ENCODE measurements at places on chromosomes 2 and 18.

GRCh38 chr2:98857001-98857400 lies 79.0 kb downstream of the CRACDL start:
- no peak for DNase-seq

- no peak for DNase-seq
These were observed 173.4 kb downstream of the TMEM200C start for GRCh38 chr18:5721924-5722323.

- no peak for DNase-seq
These were observed 145.6 kb downstream of the AGAP1 start for GRCh38 chr2:235639428-235639773.

- DNase-seq, result no peak
These were observed 95.9 kb downstream of the NCOA1 start for GRCh38 chr2:24586955-24587354.

DNA sequence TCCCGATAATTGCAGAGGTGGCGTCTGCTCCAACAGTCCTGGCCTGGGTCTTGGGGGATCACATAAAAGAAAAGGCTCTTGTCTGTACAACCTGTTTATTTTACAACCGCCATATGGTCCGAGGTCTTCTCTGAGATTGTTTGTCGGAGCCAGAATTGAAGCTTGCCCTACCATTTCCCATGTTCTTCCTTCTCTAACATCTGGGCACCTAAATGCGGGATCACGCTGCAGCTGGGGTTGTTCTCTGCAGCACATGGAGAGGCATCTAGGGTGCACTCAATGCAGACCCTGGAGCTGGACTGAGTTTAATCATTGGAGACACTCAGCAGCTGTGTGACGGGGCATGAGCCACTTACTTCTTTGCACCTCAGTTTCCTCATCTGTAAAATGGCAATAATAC lies 107.7 kb downstream of the ACKR3 start:
- DNase-seq, result no peak

GRCh38 chr2:11072550-11072949 lies 82.7 kb upstream of the SLC66A3 start:
- no peak for DNase-seq

- DNase-seq, result no peak
These were observed 59.0 kb downstream of the BIN1 start for GRCh38 chr2:127047716-127048617.

DNA sequence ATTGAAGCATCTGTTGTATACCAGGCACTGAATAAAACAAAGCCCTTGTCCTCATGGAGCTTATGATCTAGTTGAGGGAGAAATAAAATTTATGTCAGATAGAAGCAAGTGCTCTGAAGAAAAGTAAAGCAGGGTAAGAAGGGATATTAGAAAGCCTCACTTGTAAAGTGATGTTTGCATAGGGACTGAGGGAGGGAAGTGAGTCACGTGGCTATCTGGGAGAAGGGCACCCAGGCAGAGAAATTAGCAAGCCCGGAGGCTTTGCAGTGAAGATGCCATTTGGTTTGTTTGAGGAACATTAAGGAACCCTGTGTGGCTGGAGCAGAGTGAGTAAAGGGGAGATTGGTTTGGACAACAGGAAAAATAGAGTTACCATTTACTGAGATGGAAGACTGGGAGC lies 52.1 kb downstream of the RBBP8 start:
- DNase-seq, result no peak

DNA sequence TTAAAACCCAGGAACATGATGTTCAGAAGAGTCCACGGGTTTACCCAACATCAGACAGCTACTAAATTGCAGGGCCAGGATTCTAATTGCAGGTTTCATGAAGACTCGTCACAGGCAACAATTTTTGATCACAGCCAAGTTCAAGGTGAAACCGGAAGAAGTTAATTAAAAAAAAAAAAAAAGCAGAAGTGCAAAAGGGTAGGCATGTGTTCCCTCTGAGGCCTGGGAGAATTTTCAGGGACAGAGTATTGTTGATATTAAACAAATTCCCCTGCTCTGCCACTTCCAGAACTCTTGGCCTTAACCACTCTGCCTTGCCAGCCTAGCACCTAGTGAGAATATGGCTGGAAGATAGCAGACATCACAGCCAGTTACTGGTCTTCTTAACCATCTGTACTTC lies 99.4 kb upstream of the TRIB2 start:
- peak; percentile 74 for DNase-seq

DNA sequence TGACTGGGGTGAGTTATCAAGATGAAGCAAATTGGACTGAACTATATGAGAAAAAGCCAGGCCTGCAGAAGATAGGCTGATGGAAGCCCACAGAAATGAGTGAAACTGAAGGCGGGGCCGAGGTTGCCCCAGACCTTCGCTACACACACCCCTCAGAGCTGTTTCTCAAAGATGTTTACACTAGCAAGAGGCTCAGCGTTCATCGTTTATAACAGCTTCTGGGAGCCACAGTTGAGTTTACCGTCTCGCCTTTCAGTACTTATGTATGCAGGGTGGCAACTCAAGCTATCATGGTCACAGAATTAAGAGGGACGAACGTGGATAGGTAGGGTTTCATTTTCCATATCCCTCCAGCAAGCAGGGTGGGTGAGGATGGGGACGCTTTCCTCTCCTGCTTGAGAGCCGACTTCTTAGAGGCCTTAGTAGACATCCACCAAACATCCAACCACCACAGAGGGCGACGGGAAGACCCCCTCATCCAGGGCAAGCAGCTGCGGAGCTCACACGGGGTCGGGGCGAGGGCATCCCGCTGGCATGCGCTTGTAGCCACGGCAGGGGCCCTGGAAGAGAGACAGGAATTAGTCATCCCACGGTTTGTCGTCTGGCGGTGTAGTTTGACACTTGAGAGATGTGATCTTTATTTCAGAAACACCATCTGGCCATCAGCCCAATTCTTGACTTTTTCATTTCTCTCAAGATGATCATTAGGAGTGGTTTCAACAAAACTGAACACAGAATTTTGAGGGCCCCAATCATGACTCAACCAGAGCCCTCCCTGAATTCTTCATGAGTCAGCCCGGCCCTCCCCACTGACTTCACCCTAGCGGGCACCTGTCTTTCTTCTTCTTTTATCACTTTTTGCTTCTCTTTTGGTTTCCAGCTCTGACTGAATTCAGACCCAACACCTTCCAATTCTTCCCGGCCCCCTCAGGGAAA lies 109.1 kb upstream of the CTDP1 start:
- DNase-seq, result no peak

DNA sequence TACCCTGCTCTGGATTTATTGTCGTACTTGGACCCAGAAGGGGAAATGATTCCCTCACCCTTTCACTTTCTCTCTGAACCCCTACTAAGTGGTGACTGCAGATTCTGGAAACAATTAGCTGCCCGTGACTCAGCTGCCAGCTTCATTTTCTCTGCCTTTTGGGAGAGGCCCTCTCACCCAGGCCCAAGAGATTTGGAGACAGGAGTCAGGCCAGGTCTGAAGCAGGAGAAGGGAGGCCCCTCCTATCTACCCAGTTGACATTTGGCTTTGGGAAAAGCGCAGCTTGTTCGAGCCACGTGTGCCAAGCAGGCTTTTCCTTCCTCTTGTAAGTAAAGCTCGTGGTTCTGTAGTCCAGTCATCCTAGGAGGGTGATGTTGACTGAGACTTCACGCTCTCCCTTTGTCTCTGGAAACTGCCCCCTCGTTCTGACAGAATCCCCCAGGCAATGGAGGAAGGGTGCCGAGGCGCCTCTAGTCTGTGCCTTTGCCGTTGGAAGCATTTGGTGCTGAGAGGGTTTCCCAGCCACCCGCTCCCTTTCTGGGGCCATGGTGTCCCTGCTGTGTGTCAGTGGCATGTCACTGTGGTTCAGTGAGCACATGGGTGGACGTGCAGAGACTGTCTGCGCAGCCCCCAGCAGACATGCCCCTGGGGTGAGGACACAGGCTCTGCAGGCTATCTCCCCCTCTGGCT lies 8.6 kb downstream of the OXER1 start:
- DNase-seq, result no peak

DNA sequence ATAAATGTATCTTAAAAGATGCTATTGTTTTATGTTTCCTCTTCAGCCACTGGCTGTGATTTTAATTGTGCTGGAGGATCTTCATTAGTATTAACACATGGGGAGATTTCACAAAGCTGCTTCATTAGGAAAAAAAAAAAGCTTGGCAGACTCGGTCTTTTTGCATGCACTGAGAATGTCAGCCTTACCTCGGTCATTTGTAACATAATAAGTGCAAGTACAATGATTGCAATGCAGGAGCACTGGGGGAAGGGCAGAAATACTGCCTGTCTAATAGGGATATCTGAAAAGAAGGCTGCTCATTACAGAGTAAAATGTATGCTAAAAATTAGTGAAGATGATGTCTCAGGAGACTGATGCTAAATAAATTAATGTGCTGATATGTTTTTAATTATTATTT lies 1.3 kb upstream of the BAZ2B start:
- DNase-seq, result peak; percentile 1

GRCh38 chr18:73986711-73987110 lies 160.9 kb downstream of the FBXO15 start:
- no peak for DNase-seq

DNA sequence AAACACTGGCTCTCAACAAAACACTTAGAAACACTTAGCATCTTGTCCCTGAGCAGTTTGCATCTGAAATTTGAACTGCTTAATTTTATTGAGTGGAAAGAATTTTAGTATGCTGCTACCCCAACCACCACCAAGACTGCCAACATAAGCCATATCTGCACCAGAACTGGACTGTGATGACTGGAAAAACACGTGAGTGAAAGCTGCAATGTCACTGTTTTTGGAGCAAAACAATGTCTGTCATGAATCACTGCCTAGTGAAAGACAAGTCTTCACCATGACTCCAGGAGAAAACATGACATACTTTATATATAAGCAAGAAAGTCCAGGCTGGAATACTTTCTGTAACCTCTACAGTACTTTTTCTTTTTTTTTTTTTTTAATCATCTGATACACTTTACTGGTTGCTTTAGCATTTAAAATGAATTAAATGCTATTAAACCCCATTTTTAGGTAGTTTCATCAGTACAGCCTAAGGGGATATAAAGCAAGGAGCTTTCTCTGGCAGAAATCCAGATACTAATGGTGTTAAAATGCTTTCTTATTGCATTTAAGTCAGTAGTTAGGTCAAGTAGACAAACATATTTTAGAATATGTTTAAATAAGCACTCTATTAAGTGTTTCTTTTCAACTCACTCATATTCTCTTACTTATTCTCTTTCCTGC lies 2129.4 kb upstream of the PIK3C3 start:
- peak; percentile 12 for DNase-seq

- DNase-seq, result no peak
These were observed 151.3 kb downstream of the ZNF236 start for GRCh38 chr18:76973520-76974266.

GRCh38 chr18:9661564-9661963 lies 46.5 kb upstream of the RAB31 start:
- DNase-seq, result no peak

- DNase-seq, result no peak
These were observed 147.6 kb downstream of the HDAC4 start for GRCh38 chr2:239253264-239253663.

DNA sequence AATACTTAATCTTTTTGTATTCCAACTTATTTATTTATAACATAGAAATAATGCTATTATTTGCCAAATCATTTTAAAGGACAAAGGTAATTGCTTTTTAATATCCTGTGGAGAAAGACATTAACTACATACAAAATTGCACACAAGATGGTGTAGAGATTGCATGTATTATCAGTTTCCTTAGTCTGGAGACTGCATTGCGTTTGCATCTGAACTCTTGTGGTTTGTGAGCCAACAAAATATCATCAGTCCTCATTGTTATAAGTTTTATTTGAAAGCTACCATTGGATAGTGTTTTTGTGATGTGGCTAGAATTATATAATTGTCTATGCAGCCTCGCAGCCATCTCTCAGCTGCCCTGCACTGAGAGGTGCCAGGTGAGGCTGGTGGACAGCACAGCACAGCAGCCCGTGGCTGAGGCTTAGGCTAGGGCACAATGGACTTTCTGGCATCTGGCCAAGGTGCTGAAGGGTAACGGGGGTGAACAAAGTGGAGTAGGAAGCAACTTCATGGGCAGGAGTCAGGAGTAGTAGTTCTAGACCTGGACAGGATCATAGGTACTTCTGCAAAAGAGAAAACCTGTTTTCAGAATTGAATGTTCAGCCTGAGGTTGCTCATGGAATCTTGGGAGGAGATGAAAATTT lies 15.1 kb downstream of the RASGRP3 start:
- DNase-seq, result no peak

DNA sequence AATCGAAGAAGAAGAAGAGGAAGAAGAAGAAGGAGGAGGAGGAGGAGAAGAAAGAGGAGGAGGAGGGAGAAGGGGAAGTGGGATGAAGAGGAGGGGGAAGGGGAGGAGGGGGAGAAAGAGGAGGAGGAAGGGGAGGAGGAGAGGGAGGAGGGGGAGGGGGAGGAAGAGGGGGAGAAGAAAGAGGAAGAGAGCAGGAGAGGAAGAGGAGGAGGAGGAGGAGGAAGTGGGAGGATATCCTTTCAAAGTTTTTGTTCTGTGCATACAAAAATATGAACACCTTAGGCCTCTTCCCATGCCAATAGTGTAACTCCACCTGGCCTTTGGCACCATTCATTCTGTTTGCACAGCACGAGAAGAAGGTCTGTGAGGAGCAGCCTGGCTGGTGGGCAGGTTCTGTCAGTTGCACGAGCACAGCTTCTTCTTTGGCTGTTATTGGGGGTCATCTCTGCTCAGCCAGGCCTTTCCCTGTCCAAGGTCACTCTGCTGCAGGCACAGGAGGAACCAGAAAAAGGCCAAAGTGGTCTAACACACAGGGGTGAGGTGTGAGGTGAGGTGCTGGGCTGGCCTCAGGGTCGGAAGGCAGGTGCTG lies 25.8 kb upstream of the PLB1 start:
- no peak for DNase-seq

DNA sequence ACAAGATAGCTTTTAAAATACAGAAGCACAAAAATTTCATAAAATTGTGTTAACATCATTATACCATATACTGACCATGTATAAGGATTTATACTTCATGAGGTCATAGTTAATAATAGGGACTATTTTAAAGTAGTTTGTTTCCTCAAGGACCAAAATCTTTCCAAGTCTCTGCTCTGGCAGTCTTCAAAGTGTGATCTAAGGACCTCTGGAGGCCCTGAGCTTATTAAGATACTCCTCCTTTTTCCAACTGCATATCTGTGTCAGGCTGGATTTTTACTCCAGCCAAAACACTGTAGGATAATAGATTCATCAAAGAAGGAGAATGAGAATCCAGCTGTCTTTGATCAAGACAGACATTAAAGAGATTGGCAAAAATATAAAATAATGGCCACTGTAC lies 1.7 kb upstream of the SCYGR2 start:
- DNase-seq, result no peak

DNA sequence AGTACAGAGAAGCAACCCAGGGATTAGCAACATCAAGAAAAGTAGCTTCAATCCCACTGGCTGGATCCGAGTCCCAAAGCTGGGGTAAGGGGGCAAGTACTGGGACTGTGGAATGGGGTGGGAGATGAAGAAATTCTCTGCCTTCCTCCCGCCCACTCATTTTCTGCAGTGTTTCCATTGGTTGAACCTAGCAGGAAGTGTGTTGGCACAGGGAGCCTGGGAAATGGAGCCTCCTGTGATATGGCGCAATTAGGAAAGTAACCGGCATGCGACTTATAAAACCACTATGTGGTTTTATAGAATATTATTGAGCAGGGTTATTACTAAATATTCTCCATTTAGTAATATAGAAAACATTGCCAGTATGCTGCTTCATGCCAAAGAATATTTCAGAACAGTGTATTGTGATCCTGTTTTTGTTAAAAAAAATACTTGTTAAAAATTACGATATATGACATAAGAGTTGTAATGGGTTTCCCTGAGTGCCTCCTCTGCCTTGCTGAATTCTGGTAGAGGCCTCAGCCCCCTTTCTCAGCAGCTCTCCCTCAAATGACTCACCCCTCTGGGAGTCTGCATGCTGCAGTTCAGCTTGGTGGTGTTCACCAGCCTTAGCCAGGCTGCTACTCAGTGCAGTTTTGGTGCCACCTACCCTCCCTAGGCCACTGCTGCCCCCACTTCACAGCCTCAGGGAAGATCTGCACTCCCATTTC lies 60.5 kb downstream of the HK2 start:
- DNase-seq, result no peak

Measured in NCI-H1417 (cell line).